Frontal cortex (tissue), 4 donors: ENCODE measurements at places on chromosomes 3 and 15. TPM values are rescaled to one million over a fixed set of nuclear protein-coding genes. Genes with fewer than 3 reads are reported as not detected.

- no peak for DNase-seq
Measured at GRCh38 chr3:126034481-126035361, 49.2 kb downstream of the SLC41A3 start.

DNA sequence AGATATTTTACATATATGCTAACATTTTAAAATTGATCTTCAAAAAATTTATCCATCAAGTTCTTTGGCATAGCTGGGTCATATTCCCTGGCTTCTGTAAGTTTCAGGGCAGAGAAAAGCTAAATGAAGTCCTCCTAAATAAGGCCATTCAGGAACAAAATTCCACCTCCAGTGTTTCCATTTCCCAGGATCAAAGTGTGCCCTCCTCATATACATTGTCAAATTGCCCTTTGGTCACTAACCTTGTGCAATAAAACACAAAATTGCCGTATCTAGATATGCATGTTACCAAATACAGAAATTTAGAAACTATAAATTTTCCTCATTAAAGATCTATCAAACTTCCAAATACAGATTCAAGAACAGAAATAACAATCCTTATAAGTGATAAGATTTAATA is 10.6 kb downstream of the CEP152 start:
- DNase-seq, result no peak

- DNase-seq, result peak; percentile 43
Measured at GRCh38 chr15:90883976-90884718, at the start of gene FES. Gene FES, plus strand, starts transcription at chr15:90884504. Its CDS starts 542 bp downstream, at chr15:90885046.

DNA sequence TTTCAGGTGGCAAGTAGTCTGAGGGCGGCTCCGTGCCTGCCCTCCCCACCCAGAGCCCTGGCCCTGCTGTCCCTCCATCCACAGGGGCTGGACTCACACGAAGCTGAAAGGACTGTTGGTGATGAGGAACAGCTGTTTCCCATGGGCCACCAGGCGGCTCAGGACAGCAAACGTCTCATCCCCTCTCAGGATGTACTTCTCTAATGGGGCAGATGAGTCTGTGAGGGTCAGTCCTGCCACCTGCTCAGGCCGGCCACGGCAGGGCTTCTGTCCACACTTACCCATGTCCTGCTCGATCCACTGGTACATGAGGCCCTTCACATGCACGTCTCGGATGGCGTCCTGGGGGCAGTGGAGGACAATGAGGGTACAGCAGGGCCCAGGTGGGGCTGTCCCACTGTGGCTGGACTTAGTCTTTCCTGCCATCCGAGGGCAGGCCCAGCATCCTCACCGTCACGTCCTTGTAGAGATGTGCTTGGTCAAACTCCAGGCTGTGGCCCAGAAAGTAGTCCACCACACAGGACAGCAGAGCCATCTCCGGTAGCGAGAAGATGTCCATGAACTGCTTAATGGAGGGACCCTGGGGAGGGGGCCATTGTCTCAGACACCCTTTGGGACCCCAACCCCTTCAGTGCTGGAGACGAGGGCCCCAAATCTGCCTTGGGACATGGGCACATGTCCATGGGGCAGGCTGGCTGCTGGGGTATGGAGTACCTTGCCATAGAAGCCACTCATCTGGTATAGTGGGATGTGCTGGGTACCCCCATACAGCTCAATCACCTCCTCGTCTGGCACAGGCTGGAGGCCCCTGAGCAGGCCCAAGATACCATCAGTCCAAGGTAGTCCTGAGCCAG is 5.7 kb downstream of the NT5DC2 start:
- peak; percentile 15 for DNase-seq

DNA sequence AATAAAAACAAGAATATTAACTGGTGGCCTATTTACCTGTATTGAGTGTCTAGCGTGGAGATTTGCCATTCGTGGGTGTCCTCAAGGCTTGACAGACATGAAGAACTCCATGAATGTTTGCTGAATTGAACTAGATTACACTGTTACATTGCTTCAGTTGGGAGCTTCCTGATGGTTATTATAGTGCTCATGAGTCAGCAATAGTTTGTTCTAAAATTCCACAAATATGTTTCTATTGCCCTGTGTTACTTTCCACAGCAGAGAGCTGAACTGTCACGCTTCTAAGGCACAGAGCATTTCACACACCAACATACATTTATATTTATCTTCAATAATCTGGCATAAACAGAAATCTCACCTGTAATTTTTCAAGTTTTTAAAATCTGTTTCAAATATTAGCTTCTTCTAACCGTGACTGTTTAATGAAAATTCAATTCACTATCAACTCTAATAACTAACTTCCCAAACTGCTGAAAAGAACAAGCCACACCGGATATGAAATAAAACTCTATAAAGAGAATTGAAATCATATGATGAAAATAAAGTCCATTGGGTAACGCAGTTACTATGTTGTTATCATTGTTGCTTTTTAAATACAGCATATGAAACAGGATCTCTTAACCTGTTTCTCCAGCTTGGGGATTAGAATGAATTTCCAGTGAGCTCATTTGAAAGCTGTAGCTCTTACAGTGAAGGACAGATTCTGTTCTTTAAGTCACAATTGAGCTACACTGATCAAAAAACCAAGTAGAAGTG is 61.2 kb upstream of the MCF2L2 start:
- no peak for DNase-seq

DNA sequence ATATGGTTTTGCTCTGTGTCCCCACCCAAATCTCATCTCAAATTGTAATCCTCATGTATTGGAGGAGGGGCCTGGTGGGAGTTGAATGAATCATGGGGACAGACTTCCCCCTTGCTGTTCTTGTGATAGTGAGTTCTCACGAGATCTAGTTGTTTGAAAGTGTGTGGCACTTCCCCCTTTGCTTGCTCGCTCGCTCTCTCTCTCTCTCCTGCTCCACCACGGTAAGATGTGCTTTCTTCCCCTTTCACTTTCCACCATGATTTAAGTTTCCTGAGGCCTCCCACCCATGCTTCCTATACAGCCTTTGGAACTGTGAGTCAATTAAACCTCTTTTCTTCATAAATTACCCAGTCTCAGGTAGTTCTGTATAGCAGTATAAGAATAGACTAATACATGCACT is 60.7 kb downstream of the GSK3B start:
- no peak for DNase-seq

DNA sequence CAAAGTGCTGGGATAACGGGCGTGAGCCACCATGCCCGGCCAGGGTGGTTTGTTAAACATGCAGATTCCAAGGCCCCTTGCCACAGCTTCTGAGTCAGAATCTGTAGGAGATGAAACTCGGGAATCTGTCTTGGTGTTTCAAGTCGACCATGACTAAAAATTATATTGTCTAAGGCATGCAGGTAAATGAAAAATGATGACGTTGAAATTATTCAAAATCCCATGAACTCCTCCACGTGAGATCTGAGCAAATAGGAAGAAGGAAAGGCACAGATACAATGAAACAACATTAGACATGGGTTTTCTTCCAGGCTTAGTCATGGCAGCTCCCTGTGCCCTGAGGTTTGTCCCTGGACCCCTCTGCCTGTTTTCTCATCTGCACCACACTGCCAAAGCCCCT is 172.0 kb upstream of the CMC1 start:
- no peak for DNase-seq

DNA sequence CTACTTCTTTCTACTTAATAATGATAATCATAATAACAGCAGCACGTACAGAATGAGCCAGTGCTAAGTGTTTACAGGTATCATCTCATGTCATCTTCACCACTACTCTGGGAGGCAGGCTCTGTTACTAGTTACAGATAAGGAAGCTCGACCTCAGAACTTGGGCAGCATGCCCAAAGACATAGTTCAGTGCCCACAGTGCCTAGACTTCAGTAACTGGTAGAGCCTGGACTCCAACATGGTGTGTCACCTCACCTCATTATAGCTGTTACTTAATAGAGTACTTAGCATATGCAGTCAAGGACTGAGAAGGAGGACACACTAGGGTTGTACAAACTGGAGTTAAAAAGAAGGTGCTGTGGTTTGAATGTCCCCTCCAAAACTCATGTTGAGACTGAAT is 7.6 kb downstream of the GADL1 start:
- no peak for DNase-seq

DNA sequence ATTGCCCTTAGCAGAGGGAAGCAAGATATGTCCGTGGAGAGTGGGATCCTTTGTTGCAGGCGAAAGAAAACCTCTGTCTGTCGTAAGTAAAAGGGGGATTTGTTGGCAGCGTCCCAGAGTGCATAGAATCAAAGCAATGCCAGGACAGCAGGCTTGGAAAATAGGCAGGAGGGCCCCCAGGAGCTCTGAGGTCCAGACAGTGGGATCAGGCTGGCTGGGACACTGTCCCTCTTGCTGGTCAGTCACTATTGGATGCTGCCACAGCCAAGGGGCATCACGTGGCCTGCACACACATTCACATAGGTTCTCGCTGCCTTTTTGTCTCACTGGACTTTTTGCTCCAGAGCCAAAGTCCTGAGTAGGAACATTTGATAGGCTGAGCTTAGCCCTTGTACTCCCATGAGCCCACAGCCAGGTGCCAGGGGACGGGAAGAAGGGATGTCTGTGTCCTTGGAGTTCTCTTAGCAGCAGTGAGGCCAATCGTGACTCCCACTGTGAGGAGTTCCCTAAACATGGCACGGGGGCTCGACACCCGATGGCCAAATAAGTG is 10.7 kb downstream of the MUC20 start:
- no peak for DNase-seq

Gene TIGIT
- total RNA-seq, result not detected

Gene CRYGS
- 1.6 TPM for total RNA-seq

Gene GOLGA8S
- total RNA-seq, result not detected

Gene LRRC31
- under 0.01 TPM for total RNA-seq

Gene GOLGA8G
- not detected for total RNA-seq

Gene FBN1
- 18.8 TPM for total RNA-seq

Gene JMJD7
- 0.82 TPM for total RNA-seq

Gene TTLL13
- under 0.01 TPM for total RNA-seq
